ENCODE measurements at places on chromosomes 16 and 17. TPM values are rescaled to one million over a fixed set of nuclear protein-coding genes. Genes with fewer than 3 reads are reported as not detected.

MPP3 gene
- 0.32 TPM for total RNA-seq

MAF gene
- 5.4 TPM for total RNA-seq

CLCN7 gene
- total RNA-seq = 106 TPM

ARHGAP44 gene
- total RNA-seq = not detected

GJD3 gene
- total RNA-seq = not detected

SDK2 gene
- total RNA-seq = 8.2 TPM

CCDC154 gene
- total RNA-seq = 17.7 TPM

TEX19 gene
- total RNA-seq = not detected

KRT33A gene
- total RNA-seq = not detected

TIGD7 gene
- total RNA-seq = 18.4 TPM
